ENCODE measurements at places on chromosomes 3 and 15. TPM values are rescaled to one million over a fixed set of nuclear protein-coding genes. Genes with fewer than 3 reads are reported as not detected.

Gene ROBO2
- polyA plus RNA-seq, result not detected

Gene TBL1XR1
- polyA plus RNA-seq, result 24.0 TPM

Gene CLDN16
- polyA plus RNA-seq, result not detected

Gene GP9
- polyA plus RNA-seq, result not detected

Gene FGF12
- 21.8 TPM for polyA plus RNA-seq

Gene CLRN1
- polyA plus RNA-seq, result not detected

Gene FOXB1
- polyA plus RNA-seq, result not detected

Gene GRM2
- 0.11 TPM for polyA plus RNA-seq

Gene SEMA6D
- polyA plus RNA-seq, result 3.1 TPM

Gene IQCF5
- polyA plus RNA-seq, result not detected

Gene ITIH1
- not detected for polyA plus RNA-seq

Gene INSYN1
- 137 TPM for polyA plus RNA-seq

Gene GUCA1C
- 2.2 TPM for polyA plus RNA-seq

Gene SLC24A5
- not detected for polyA plus RNA-seq

Gene CPNE9
- polyA plus RNA-seq, result not detected

Gene HYKK
- polyA plus RNA-seq, result 2.6 TPM

Gene NGRN
- polyA plus RNA-seq, result 142 TPM

Gene NEK10
- polyA plus RNA-seq, result 3.1 TPM

Gene KNG1
- polyA plus RNA-seq, result not detected

Gene GOLGA6A
- polyA plus RNA-seq, result not detected

Gene SLC12A8
- polyA plus RNA-seq, result 0.69 TPM

Gene CCR4
- polyA plus RNA-seq, result not detected

Gene STRA6
- polyA plus RNA-seq, result not detected

Gene FGD5
- polyA plus RNA-seq, result 12.8 TPM

Gene FSIP1
- polyA plus RNA-seq, result 0.57 TPM

Gene TRAIP
- polyA plus RNA-seq, result 1.3 TPM

Gene ZNF502
- 1.9 TPM for polyA plus RNA-seq

Gene PRSS50
- 0.06 TPM for polyA plus RNA-seq

Gene AHSG
- polyA plus RNA-seq, result 0.06 TPM

Gene IGF2BP2
- 18.5 TPM for polyA plus RNA-seq

Gene BFSP2
- polyA plus RNA-seq, result not detected

Gene LRRC2
- 54.6 TPM for polyA plus RNA-seq

Gene HOMER2
- polyA plus RNA-seq, result 15.2 TPM

Gene MAN2C1
- 150 TPM for polyA plus RNA-seq

Gene HRH1
- polyA plus RNA-seq, result 1.3 TPM

Measured in heart left ventricle (tissue), 16 donors.